Vein endothelial cell (primary cell): ENCODE measurements at places on chromosomes 11 and 22. TPM values are rescaled to one million over a fixed set of nuclear protein-coding genes. Genes with fewer than 3 reads are reported as not detected.

RCOR2 gene
- 0.29 and 0.98 TPM in 2 replicates for total RNA-seq

KDM4D gene
- 1.1 and 1.3 TPM in 2 replicates for total RNA-seq

KRTAP5-1 gene
- not detected in 2 replicates for total RNA-seq

CDCA5 gene
- total RNA-seq = 9.5 and 15.1 TPM in 2 replicates

RAG2 gene
- total RNA-seq = not detected in 2 replicates

KRTAP5-11 gene
- total RNA-seq = not detected in 2 replicates

GGTLC3 gene
- not detected in 2 replicates for total RNA-seq

TYMP gene
- total RNA-seq = 5.5 and 9.5 TPM in 2 replicates

PATE2 gene
- total RNA-seq = 0.19 and 0.65 TPM in 2 replicates

GDPD4 gene
- total RNA-seq = not detected in 2 replicates

LIF gene
- 0.19 and 0.33 TPM in 2 replicates for total RNA-seq

B4GAT1 gene
- 19.4 and 29.7 TPM in 2 replicates for total RNA-seq

ADM2 gene
- 0.48 and 0.65 TPM in 2 replicates for total RNA-seq
